ENCODE measurements at places on chromosomes 3 and 15. TPM values are rescaled to one million over a fixed set of nuclear protein-coding genes. Genes with fewer than 3 reads are reported as not detected.

DNA sequence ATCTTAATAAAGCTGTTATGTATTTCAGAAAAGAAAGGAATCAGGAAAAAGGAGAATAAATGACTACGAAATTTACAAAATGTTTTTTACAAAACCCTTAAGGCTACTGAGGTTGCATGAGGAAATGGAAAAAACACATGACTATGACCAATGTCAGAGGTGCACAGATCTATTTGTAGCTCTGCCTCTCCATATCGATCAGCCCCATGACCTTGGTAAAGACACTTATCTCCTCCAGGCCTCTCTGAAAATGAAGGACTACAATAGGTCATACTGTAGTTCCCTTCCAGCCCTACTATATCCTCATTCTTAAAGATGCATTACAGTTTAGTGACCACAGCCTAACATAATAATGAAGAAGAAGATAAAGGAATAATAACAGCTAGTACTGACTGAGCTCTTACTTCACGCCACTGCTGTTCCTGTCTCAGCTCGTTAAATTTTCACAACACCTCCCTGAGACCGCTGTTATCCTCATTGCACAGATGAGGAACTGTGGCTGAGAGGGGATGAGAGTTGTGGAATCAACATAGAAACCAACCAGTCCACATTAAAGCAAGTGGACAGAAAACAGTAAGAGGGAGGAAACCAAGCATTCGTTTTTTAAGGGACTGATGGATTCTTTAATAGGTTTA, 163.2 kb downstream of the MAGI1 start:
- H3K4me1 ChIP-seq = peaks cover 16% of the 10 kb centered on the region
- no peak for DNase-seq
- no peaks in the 10 kb centered on the region for H3K27me3 ChIP-seq
- H3K36me3 ChIP-seq = no peaks in the 10 kb centered on the region

DNA sequence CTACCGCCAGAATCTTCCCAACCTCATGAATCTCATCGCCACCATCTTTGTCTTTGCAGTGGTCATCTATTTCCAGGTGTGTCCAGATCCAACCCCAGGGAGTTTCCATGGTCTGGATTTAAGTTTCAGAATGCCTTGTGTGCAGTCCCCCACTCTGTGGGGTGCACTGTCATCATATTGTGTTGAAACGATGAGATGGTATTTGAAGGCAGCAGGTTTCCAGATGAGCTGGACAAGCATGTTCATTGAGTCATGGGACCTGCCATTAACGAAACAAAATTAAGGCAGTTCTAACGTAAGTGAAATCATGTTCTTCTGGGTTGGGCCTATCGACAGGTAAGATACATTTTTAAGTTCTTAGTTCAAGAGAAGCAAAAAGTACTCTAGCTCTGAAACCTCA, 12.7 kb downstream of the SEC61A1 start:
- no peak for DNase-seq
- H3K4me1 ChIP-seq = no peaks in the 10 kb centered on the region
- H3K27me3 ChIP-seq = no peaks in the 10 kb centered on the region
- H3K4me3 ChIP-seq = no peak overlapping the region

DNA sequence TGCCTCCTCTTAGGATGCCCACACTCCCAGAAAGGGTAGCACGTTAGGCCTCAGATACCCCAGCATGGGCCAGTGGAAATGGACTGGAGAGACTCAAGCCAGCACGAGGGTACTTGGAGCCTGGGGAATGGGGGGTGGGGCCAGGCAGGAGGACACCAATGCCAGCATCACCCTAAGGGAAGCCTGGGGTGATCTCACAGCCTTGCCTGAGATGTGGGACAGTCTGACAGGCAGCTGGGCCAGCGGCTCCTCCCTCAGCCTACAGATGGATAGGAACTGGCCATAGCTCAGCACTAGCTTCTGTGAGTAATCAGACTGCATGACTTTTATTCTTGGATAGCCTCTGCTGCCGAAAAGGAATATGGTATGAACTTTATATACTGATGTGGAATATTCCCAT, 59.6 kb upstream of the MRPS22 start:
- DNase-seq = no peak
- no peaks in the 10 kb centered on the region for H3K36me3 ChIP-seq
- no peak overlapping the region for H3K27ac ChIP-seq
- no peak overlapping the region for H3K4me3 ChIP-seq

DNA sequence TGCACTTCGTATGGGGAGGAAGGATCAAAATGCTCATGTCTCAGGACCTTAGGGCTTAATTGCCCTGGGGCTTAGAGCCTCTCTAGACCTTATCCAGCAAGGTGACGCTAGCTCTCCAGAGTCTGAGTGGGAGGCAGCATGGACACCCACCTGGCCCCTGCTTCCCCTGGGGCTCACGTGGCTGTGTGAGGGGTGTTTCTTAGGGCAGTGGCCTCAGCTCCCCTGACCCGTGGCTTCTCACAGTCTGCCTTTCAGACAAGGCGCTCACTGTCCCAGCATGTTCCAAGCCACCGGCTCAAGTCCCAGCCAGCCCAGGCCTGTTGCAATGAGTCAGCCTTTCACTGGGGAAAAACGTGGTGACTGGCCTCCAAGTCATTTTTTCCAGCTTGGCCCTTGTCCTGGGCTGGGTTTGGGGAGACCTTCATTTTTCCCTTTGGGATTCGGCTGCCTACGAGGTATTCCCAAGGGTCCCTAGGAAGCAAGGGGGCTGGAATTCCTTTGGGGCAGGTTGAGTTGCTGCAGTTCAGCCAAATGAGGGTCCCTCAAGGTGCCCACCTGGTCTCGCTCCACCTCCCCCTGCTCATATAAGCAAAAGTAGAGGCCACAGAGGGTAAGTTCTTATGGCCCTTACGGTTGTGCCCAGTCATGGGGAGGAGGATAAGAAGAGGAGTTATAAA, 15.7 kb downstream of the BHLHE40 start:
- H3K36me3 ChIP-seq = no peaks in the 10 kb centered on the region
- no peak overlapping the region for H3K4me3 ChIP-seq
- no peaks in the 10 kb centered on the region for H3K27me3 ChIP-seq
- peak overlapping the region; percentile 72 for H3K27ac ChIP-seq

XPC gene
- total RNA-seq = 7.0 TPM

NTRK3 gene
- 1.5 TPM for total RNA-seq

GAP43 gene
- 1.1 TPM for total RNA-seq

DENND6A gene
- 27.2 TPM for total RNA-seq
